ENCODE measurements at places on chromosomes 1 and 21.

GRCh38 chr1:75838079-75838478 lies 41.4 kb downstream of the MSH4 start:
- DNase-seq: no peak

DNA sequence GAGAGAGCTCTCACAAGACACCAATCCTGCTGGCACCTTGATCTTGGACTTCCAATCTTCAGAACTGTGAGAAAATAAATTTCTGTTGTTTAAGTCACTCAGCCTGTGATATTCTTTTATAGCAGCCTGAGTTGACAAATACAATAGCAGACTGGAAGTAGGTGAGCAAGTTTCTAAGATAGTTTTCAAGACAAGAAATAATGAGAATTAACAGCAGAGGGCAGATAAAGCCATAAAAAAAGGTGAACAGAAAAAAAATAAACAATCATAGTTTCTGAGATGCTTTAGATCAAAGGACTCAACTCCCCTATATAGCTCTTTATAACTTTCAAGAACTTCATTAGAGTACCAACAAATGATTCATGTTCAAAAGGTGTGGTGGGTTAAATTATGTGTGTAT lies 119.8 kb downstream of the PLPPR5 start:
- DNase-seq: no peak

GRCh38 chr1:71262970-71263369 lies 182.1 kb upstream of the ZRANB2 start:
- no peak for DNase-seq

DNA sequence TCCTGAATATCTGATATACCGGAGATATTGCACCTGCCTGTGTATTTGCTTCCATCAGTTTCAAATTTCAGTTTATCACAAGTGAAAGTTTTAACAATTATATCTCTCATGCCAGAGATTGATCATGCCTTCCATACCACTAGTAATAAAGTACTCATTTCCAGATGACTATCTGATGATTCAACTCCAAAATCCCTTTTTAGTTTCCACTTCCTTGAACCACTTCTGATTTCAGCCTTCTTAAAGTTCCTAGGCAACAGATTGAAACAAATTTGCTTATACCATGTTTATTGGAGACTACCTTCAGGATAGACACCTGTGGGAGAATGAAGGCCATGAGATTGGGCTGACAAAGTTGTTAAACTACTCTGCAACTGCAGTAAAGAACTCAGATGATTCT lies 21.5 kb upstream of the COL11A1 start:
- no peak for DNase-seq

GRCh38 chr1:18352636-18353265 lies 128.0 kb upstream of the KLHDC7A start:
- no peak for DNase-seq

DNA sequence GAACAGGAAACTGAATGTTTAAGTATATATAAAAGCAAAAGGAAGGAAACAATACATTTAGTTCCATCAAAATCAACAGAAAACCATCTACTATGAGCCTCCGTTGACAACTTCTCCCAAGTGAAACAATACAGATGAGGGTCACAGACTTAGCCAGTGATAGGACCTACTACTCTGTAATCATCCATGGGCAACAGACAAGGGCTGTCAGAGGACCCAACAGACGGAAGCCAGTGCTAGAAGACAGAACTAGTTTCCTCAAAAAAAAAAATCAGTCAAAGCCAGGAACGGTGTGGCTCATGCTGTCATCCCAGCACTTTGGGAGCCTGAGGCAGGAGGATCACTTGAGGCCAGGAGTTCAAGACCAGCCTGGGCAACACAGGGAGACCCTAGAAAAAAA lies 20.6 kb downstream of the RERE start:
- DNase-seq: no peak

DNA sequence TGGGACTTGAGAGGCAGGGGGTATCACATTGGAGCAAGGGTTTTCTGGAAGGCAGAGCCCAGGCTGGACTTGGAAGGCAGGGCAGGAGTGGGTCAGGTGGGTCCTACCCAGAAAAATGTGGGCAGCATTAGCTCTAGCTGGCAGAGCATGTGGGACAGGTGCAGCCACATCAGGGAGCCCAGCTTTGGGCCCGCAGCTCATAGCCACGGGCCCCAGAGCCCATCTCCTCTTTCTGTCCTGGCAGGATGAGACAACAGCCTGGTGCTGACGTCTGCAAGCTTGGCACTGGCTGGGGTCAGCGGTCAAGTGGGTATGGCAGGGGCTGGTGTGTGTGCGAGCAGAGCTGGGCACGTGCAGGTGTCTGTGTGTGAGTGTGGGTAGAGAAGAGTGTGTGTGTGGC lies 154.7 kb downstream of the GRIK3 start:
- DNase-seq: no peak

- DNase-seq: no peak
Observed at GRCh38 chr1:186927884-186928283, 99.1 kb downstream of the PLA2G4A start.

GRCh38 chr1:170701962-170702361 lies 38.0 kb downstream of the PRRX1 start:
- DNase-seq: no peak

- no peak for DNase-seq
Observed at GRCh38 chr1:13443335-13443979, 33.2 kb downstream of the PRAMEF20 start.

- DNase-seq: no peak
Observed at GRCh38 chr1:227330279-227331076, 12.2 kb upstream of the CDC42BPA start.

DNA sequence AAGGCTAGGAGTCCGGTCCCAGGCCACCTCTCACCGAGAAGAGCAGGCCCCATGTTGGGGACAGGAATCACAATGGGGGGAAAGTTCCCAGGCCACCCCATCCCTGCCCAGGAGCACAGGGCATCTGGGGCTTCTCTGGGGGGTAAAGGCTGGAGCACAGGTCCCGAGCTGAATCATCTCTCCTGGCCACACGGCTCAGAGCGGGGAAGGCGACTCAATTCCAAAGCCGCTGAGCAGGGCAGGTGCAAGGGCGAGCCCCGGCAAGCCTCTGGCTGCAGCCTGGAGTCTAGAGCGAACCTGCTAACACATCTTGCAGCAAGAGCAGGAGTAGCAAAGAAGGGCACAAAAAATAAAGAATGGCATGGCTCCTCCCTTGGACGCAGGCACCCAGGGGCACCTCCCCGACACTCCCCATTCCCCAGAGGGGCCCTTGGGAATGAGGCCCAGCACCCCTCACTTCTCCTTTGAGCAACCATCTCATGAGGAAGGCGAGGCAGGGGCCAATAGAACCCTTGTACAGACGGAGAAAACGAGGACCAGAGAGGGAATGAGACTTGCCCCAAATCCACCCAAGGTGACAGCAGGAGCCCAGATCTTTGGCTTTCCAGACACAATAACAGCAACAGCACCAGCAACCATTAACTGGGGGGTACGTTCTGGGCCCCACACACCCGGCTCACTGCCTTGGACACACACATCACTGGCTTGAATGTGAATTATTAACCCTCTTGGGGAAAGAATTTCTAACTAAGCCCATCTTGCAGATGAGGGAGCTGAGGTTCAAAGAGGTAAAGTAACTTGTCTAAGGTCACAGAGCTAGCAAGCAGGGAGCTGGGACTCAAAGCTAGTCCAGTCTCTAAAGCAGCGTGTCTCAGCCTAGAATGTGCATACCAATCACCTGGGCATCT lies 20.7 kb upstream of the ALDH4A1 start:
- DNase-seq: no peak

- DNase-seq: no peak
Observed at GRCh38 chr1:155984341-155984740, 6.0 kb upstream of the ARHGEF2 start.

DNA sequence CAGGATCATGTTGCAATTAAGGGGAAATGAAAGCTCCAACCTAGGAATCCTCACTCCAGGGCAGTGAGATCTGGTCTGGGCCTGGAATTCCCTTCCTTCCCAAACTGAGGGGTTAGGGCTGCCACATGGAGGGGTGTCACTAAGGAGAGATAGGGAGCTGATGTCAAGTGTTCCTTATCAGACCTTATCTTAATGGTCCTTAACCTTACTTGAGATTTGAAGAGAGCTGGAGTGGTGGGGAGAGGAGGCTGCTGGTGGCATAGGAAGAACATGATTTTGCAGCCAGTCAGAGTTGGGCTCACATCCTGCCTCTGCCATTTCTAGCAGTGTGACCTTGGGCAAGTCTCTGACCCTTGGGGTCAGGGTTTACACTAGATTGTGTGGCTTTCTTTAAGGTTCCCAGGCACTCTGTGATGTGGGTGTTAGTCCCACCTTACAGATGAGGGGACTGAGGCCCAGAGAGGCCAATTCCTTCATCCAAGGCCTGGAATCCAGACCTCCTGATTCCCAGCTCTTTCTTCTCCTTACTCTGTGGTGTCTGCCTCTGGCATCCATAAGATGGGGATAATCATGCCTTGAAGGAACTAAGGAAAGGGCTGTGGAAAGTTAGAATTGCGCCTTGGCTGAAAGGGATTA lies 56.3 kb upstream of the SYNC start:
- no peak for DNase-seq

DNA sequence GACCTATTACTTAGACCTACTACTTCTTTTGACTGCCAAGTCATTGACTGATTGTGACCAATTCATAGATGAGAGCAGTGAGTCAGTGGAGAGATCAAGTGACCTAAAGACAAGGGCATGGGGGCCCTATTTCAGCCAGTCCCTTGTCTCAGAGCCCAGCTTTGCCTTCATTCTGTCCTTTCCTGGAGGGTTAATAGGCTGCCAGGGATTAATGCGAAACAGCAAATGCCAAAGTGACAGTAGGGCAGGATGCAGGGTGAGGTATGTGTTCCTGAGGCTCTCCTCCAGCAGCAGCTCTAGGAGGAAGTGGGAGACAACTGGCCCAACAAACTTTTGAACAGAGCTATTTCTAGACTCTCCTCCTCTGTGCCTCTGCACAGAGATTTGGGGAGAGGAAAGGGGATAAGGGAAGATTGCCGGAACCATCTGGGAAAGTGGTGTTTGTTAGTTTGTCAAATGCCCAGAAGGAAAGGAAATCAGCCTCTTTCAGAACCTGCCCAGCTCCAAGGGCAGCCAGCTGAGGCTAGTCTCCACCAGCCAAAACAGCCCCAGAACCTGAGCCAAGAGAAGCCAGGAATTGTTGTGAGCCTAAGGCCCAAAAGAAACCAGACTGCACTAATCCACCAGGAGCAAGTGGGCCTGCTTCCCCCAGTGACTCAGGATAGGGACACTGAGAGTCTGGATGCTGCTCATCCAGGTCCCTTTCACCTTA lies 4.9 kb upstream of the S100A3 start:
- no peak for DNase-seq

DNA sequence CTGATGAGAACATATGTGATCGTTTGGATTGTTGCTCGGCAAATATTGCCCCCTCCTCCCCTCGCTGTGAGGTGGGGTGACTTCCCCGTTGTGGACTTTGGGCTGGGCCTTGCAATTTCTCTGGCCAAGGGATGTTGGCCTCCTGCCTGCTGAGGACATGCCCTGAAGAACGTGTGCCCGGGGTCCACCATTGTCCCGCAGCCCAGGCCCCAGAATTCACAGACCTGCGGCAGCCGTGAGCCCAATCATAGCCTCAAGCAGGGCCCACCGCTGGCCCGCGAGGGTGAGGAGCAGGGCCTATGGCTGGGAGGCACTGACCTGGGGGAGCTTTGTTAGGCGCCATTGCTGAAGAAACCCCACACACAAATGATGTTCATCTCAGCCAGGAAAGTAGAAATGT lies 58.3 kb upstream of the ACTRT2 start:
- no peak for DNase-seq

GRCh38 chr1:172758259-172758658 lies 99.4 kb downstream of the FASLG start:
- no peak for DNase-seq

DNA sequence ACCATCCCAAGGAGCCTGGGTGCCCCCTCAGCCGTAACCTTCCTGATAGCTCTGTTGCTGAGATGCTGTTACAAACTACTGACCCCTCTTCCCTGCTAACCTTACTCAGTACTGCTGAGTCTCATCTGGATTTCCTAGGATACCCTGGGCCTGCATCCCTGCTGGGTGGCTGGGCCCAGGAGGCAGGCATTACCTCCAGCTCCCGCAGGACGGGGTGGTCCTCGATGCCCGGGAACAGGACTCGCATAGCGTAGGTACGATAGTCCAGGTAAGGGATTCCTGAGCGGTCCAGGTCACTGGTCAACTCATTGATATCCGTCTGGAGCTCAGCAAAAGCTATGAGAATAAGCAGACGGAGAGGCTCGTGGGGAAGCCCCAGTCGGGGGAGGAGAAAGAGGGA lies 131.9 kb upstream of the CD34 start:
- no peak for DNase-seq

DNA sequence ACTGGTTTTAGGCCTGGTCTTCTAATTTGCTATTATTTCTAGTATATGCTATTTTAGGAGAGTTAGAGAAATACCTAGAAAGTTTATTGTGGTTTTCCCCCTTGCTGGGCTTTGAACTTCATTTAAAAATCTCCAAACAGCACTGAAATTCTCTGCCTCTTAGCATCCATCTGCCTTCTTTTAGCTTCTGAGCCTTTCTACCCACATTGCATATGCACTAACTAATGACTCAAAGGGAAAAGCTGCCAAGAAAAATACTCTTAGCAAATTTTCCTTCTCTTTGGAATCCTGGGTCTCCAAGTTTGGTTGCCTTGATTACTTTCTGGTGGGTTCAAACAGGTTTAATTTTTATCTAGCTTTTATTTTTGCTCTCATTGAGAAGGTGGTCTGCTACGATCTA lies 408.4 kb upstream of the PTBP2 start:
- no peak for DNase-seq

GRCh38 chr1:25786887-25787759 lies 12.9 kb upstream of the SELENON start:
- no peak for DNase-seq

GRCh38 chr1:5901841-5902240 lies 90.4 kb downstream of the NPHP4 start:
- no peak for DNase-seq

GRCh38 chr1:117638141-117638540 lies 32.3 kb downstream of the TENT5C start:
- DNase-seq: no peak

GRCh38 chr1:240658312-240658960 lies 46.5 kb upstream of the GREM2 start:
- no peak for DNase-seq

- DNase-seq: no peak
Observed at GRCh38 chr1:99786751-99787501, 20.5 kb upstream of the FRRS1 start.
